GM23248 (cell line): ENCODE measurements at places on chromosomes 5 and 9. TPM values are rescaled to one million over a fixed set of nuclear protein-coding genes. Genes with fewer than 3 reads are reported as not detected.
A peak's percentile ranks its signal among the peaks of the same experiment; 100 is the strongest.

The NR6A1 gene
- not detected in 2 replicates for total RNA-seq

DNA sequence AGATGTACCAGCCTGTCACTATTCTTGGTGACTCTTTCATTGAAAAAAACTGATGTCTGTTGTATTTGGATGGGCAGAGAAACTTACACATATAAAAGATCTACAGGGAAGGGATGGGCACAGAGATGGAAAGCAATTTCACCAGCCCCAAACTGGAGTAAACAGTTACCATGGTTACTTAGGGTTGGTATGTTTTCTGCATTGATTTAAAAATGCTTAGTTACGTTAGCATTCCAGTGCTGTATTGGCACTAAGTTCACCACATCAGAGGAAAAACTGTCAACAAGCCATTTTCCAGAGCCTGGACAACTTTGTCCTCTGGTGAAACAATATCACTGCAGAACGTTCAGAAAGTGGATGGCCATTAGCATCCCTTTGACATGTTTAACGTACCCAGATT, 28.0 kb downstream of the MARCHF3 start:
- peak; percentile 72 for DNase-seq
- peak overlapping the region; percentile 11; the same call in 1 of the 2 replicates for H3K4me3 ChIP-seq
- H3K27me3 ChIP-seq: no peaks in the 10 kb centered on the region

The PCDHB14 gene
- total RNA-seq: 2.1 and 4.3 TPM in 2 replicates

DNA sequence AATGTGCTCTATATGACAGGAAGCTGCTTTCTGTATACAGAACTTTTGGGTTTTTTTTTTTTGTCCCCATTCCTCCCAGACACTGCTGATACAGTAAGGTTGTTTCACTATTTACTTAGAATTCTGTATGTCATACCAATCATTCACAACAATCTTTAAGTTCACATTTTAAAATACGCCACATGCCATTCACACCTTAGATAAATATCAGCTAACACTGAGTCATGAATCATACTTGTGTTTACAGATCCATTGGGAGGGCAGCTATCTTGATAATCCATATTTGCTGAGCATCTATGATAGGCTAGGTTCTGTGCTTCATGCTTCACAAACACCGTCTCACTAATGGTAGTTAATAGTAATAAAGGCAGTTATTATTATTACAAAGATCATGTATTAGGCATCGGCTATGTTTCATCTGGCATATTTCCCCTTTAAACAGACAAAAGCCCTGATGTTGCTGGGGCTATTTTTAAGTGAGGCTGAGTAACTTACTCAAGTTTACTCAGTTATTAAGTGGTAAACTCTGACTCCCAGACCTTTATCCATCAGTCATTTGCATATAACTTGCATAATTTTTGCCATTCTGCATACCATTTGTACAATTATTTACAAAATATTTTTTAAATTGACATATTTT, 152.2 kb upstream of the HMHB1 start:
- H3K27ac ChIP-seq: no peak overlapping the region
- H3K27me3 ChIP-seq: no peaks in the 10 kb centered on the region
- DNase-seq: no peak
- H3K36me3 ChIP-seq: no peaks in the 10 kb centered on the region

DNA sequence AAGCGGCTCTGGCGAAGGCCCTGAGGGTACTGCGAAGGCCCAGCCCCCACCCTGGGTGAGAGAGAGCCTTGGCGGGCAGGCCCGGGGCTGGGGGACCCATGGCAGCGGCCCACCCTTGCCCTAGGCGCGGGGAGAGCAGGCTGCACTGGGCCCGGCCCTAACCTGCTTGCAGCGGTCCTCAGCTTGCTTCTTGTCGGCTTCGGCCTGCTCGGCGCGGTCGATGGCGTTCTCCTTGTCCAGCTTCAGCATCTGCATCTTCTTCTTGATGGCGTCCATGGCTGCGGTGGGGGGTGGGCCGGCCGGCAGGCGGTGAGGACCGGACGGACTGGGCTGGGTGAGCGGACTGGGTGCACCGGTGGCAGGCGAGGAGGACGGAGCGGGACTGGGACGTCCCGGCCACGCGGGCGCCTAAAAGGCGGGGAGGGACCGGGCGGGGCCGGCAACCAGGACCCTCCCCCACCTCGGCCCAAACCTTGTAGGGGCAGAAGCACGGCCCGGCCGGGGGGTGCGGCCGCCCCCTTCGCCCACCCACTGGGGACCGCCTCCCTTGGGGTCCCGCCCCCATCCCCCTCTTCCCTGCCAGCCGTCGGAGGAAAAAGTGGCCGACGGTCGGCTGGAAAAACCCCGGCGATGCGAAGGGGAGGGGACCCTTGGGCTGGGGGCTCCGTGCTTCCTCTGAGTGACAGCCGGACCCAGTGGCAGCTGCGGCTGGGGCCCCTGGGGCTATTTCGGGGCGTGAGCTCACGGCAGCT, at the start of gene TPM2:
Gene TPM2, minus strand, starts transcription at position 384 of the 752 bp plus-strand sequence. Its CDS starts 108 bp downstream, at position 276.
- no peaks in the 10 kb centered on the region for H3K27me3 ChIP-seq
- H3K36me3 ChIP-seq: peaks cover 22% of the 10 kb centered on the region
- H3K4me3 ChIP-seq: peak within 1 kb of the TSS; percentile 98
- H3K4me1 ChIP-seq: peaks cover 40% of the 10 kb centered on the region

- DNase-seq: no peak
- H3K4me3 ChIP-seq: no peak overlapping the region
Measured at GRCh38 chr5:109145139-109145538, 264.6 kb downstream of the PJA2 start.

DNA sequence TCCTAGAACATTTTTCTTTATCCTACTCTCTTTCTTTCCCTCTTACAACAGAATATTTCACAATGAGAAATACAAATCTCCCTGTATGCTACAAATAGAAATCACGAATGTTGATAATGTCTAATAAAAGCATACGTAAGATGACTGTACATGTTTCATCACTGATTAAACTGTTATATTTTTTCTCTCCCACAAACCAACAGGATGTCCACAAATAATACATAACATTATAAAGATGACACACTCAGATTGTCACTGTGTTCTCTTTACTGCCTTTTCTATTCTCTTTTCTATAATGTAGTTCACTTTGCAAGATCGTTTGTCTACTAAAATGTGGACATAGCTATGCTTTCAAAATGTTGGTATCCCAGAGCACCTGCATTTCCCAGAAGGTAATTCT, 90.7 kb upstream of the PARP8 start:
- H3K4me1 ChIP-seq: no peaks in the 10 kb centered on the region
- no peaks in the 10 kb centered on the region for H3K27me3 ChIP-seq
- H3K36me3 ChIP-seq: no peaks in the 10 kb centered on the region
- no peak overlapping the region for H3K27ac ChIP-seq
- H3K4me3 ChIP-seq: no peak overlapping the region

DNA sequence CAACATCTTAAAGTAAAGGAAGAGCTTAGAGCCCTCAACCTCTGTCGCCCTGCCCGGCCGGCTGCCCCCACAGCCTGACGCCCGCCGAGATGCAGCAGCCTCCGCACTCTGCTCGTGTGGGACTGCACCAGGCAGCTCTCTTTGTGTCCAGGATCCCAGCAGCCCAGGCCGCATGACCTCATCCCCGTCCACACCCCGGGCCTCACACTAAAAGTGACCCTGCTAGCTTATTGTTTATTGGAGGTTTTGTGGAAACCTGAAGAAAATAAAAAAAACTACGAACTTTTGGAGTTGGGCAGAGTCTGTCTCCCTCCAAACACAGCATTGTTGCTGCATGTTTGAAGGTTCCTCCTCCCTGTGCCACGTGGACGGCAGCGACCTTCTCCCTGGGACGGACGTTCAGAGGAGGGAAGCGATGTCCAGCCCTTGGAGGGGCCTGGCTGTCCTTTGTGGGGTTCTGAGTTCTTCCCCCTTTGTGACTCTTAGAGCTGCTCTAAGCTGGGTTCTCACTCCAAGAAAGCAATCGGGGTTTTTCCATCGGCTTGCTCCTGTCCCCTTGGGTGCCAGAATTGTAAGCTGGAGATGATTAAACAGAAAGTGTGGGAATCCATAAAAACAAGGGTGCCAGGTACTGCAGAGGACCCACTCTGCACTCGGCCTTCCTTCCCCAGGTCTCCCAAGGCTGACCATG, 103.5 kb upstream of the COL5A1 start:
- peak; percentile 71 for DNase-seq
- H3K4me1 ChIP-seq: peaks cover 29% of the 10 kb centered on the region
- H3K4me3 ChIP-seq: no peak overlapping the region
- no peaks in the 10 kb centered on the region for H3K36me3 ChIP-seq

DNA sequence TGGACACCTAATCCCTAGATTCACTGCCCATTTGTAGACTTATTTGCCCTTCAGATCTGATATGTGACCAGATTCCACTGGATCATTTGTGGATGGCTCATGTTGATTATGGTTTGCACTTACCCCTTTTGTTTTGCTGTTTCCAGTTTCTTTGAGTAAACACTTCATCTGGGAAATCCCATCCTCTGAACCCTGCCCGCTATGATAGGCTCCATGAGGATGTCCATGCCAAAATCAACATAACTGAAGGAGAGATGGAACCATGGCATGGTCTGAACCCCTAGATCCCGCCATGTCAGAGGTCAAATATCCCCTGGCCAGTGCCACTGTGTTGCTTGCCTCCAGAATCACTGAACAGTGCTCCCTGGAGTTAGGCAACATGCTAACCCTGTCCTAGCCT, 11.7 kb upstream of the FEM1C start:
- no peak overlapping the region for H3K4me3 ChIP-seq
- H3K27me3 ChIP-seq: no peaks in the 10 kb centered on the region
- no peaks in the 10 kb centered on the region for H3K36me3 ChIP-seq
- DNase-seq: no peak
- H3K27ac ChIP-seq: no peak overlapping the region

GRCh38 chr5:81233080-81233634, at the start of gene CKMT2:
CKMT2 (plus strand) TSS chr5:81233322; CDS start chr5:81251133, 17,811 bp downstream.
- no peaks in the 10 kb centered on the region for H3K4me1 ChIP-seq
- H3K36me3 ChIP-seq: no peaks in the 10 kb centered on the region
- no peak within 1 kb of the TSS for H3K4me3 ChIP-seq

- no peak overlapping the region for H3K27ac ChIP-seq
- no peak overlapping the region for H3K4me3 ChIP-seq
- peaks cover 10% of the 10 kb centered on the region; the same call in 1 of the 2 replicates for H3K4me1 ChIP-seq
- no peak for DNase-seq
Measured at GRCh38 chr9:93209097-93209496, 25.2 kb downstream of the WNK2 start.
